ENCODE measurements at places on chromosomes 1 and 21. TPM values are rescaled to one million over a fixed set of nuclear protein-coding genes. Genes with fewer than 3 reads are reported as not detected.

GRCh38 chr1:89833183-89834082 lies 12.6 kb downstream of the LRRC8D start:
- H3K4me1 ChIP-seq: no peaks in the 10 kb centered on the region
- H3K27ac ChIP-seq: no peak overlapping the region
- no peak for DNase-seq

- H3K27me3 ChIP-seq: no peaks in the 10 kb centered on the region
- H3K4me3 ChIP-seq: no peak overlapping the region
- no peak overlapping the region for H3K27ac ChIP-seq
- H3K4me1 ChIP-seq: no peaks in the 10 kb centered on the region
- H3K36me3 ChIP-seq: no peaks in the 10 kb centered on the region
- no peak for DNase-seq
These were observed 15.5 kb downstream of the TRIM33 start for GRCh38 chr1:114495486-114495885.

Gene DCST2
- 0.17 TPM for total RNA-seq

Gene IL19
- not detected for total RNA-seq

- no peaks in the 10 kb centered on the region for H3K27me3 ChIP-seq
- no peaks in the 10 kb centered on the region for H3K36me3 ChIP-seq
- peak overlapping the region; percentile 7 for H3K4me3 ChIP-seq
- DNase-seq: no peak
- H3K4me1 ChIP-seq: no peaks in the 10 kb centered on the region
These were observed 970.7 kb downstream of the KCNT2 start for GRCh38 chr1:195637539-195637938.

Gene SPRR5
- not detected for total RNA-seq

Gene FBLIM1
- total RNA-seq: 17.3 TPM

- no peak overlapping the region for H3K4me3 ChIP-seq
- H3K27me3 ChIP-seq: no peaks in the 10 kb centered on the region
- H3K4me1 ChIP-seq: peaks cover 9% of the 10 kb centered on the region
- DNase-seq: peak; percentile 92
These were observed 13.1 kb downstream of the S100A10 start for GRCh38 chr1:151980287-151981177.

Gene FAM76A
- 17.5 TPM for total RNA-seq

Gene NBPF11
- 6.9 TPM for total RNA-seq

Gene FCRL4
- not detected for total RNA-seq

DNA sequence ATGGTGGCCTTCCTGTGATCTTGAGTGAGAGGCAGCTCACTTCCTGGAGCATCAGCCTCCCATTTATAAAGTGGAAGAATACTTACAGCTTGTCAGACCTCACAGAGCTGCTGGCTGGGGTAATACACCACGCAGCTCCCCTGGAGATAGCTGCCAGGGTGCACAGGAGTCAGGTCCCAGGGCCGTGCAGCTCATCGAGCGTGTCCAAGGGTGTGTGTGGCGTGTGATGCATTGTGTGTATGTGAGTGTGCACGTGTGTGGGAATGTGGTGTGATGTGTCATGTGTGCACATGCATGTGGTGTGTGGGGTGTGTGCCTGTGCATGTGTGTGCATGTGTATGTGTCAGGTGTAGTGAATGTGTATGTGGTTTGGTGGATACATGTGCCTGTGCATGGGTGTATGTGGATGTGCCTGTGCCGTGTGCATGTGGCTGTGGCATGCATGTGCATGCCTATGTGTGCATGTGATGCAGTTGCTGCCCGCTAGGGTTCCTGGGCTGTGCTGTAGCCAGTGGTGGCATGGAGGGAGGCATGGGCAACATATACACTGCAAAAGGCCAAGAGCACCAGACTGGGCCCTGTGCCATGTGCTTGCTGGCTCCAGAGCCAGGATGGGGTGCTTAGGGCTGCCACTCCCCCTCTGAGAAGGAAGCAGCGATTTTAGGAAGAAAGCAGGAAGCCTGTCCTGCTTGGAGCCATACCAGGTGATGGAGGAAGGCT lies 24.6 kb downstream of the WNT3A start:
- H3K4me3 ChIP-seq: no peak overlapping the region
- no peak for DNase-seq
- no peaks in the 10 kb centered on the region for H3K36me3 ChIP-seq
- no peaks in the 10 kb centered on the region for H3K4me1 ChIP-seq

Gene LRRC38
- total RNA-seq: not detected

GRCh38 chr1:51569284-51570062 lies 47.4 kb upstream of the OSBPL9 start:
- H3K27ac ChIP-seq: no peak overlapping the region
- H3K4me1 ChIP-seq: peaks cover 5% of the 10 kb centered on the region
- no peaks in the 10 kb centered on the region for H3K36me3 ChIP-seq

- H3K27me3 ChIP-seq: no peaks in the 10 kb centered on the region
- H3K4me3 ChIP-seq: no peak overlapping the region
- no peaks in the 10 kb centered on the region for H3K36me3 ChIP-seq
- H3K27ac ChIP-seq: peak overlapping the region; percentile 60
These were observed 112.3 kb downstream of the TSEN15 start for GRCh38 chr1:184163674-184164465.

Gene PRELP
- 4.9 TPM for total RNA-seq

GRCh38 chr1:228093050-228093906 lies 9.8 kb downstream of the C1orf35 start:
- peaks cover 13% of the 10 kb centered on the region for H3K4me1 ChIP-seq
- peaks cover 37% of the 10 kb centered on the region for H3K36me3 ChIP-seq
- H3K4me3 ChIP-seq: no peak overlapping the region
- no peak overlapping the region for H3K27ac ChIP-seq
- no peaks in the 10 kb centered on the region for H3K27me3 ChIP-seq
- DNase-seq: no peak

- no peak overlapping the region for H3K4me3 ChIP-seq
- no peaks in the 10 kb centered on the region for H3K27me3 ChIP-seq
- H3K36me3 ChIP-seq: no peaks in the 10 kb centered on the region
- H3K4me1 ChIP-seq: no peaks in the 10 kb centered on the region
These were observed 998.6 kb downstream of the TTLL7 start for GRCh38 chr1:83000286-83000685.

Gene FCER1A
- not detected for total RNA-seq

GRCh38 chr1:45686015-45686287 lies 382 bp downstream of the GPBP1L1 start:
- peaks cover 4% of the 10 kb centered on the region for H3K4me1 ChIP-seq
- H3K36me3 ChIP-seq: no peaks in the 10 kb centered on the region

DNA sequence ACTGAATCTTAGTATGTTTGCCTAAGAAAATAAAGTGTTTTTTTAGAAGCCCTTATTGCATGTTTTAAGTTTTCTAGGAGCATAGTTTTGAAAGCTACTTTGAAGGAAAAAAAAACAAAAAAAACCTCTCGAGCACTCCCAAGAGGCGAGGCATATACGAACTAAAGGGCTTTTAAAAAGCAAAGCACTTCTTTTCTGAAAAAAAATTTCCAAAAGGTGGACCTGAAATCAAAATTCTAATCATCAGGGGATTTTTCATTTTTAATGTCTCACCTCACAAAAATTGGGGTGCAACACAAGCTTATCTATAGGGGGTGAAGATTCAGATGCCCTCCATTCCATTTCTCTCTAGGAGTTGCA lies 594 bp downstream of the GLMN start:
- H3K27ac ChIP-seq: peak overlapping the region; percentile 94
- H3K4me1 ChIP-seq: no peaks in the 10 kb centered on the region
- H3K27me3 ChIP-seq: no peaks in the 10 kb centered on the region

DNA sequence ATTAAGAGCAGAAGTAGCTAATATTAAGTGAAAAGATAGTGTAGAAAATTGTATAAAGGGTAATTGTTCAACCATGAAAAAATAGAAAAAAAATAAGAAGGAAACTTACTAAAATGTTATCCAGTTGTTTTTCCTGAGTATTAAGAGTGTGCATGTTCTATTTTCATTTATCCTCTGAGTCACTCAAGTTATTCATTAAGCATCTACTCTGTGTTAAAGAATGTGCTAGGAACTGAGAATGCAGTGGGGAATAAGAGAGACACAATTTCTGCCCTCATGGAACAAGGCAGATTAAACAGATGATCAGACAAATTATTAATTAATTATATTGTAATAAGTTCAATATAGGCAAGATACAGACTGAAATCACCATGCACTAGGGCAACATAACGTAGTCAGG lies 10.8 kb upstream of the PIGK start:
- DNase-seq: no peak
- H3K4me1 ChIP-seq: no peaks in the 10 kb centered on the region
- no peak overlapping the region for H3K4me3 ChIP-seq
- H3K27me3 ChIP-seq: no peaks in the 10 kb centered on the region
- no peak overlapping the region for H3K27ac ChIP-seq
- no peaks in the 10 kb centered on the region for H3K36me3 ChIP-seq

- no peak for DNase-seq
- no peaks in the 10 kb centered on the region for H3K4me1 ChIP-seq
- no peaks in the 10 kb centered on the region for H3K27me3 ChIP-seq
- H3K4me3 ChIP-seq: no peak overlapping the region
- H3K27ac ChIP-seq: no peak overlapping the region
These were observed 46.1 kb upstream of the TARS2 start for GRCh38 chr1:150441121-150441520.

Gene RPTN
- total RNA-seq: not detected

DNA sequence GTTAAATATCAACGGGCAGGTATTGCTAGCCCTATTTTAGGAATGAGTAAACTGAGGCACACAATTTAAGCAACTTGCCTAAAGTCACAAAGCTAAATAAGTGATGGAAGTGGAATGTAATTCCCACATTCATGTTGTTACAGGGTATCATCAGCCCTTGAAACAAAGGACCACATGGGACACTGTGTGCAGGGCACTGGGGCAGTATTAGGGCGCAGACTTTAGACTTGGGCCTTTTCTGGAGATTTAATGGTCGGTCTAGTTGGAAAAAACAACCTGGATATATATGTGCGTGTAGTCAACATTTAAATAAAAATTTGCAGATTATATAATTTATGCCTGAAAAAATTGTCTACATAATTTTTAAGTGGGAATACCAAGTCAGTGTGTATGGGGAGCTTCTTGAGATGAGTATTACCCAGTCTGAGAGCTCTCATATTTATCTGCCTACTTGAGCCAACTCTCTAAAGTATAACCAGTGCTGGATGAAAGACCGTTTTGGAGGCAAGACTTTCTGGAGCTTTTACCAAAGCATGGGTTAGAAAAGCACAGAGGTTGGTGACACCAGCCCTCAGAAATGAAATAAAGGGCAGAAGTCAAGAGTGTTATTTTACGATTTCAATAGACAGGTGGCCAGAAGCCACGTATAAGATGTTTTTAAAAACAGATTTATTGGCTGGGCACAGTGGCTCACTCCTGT lies 1.6 kb downstream of the KDM1A start:
- no peak overlapping the region for H3K27ac ChIP-seq
- peak; percentile 23 for DNase-seq
- no peaks in the 10 kb centered on the region for H3K27me3 ChIP-seq
- no peaks in the 10 kb centered on the region for H3K4me1 ChIP-seq
- H3K36me3 ChIP-seq: no peaks in the 10 kb centered on the region
- H3K4me3 ChIP-seq: peak overlapping the region; percentile 68

DNA sequence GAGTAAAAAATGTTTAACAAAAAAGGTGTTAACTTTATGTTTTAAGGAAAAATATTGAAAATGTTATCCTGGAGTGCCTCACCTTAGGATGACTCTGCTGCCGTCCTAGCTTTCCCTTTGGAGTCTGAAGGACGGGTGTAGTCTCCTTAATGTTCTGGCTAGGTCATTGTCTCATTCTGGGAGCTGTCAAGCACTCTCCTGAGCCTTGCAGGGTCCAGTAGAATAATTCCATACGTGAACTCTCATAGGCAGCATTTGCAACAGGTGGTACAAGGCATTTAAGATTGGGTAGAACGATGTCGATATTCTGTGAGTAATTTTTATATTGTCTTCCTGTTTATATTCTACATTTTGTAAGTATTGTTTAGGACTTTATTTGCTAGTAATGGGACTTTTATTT lies 283.6 kb upstream of the C1orf105 start:
- H3K27me3 ChIP-seq: no peaks in the 10 kb centered on the region
- H3K4me3 ChIP-seq: no peak overlapping the region
- peaks cover 3% of the 10 kb centered on the region for H3K36me3 ChIP-seq
- H3K4me1 ChIP-seq: peaks cover 6% of the 10 kb centered on the region

GRCh38 chr21:15051644-15052458 lies 12.9 kb downstream of the NRIP1 start:
- H3K4me1 ChIP-seq: no peaks in the 10 kb centered on the region
- no peak overlapping the region for H3K27ac ChIP-seq
- DNase-seq: peak; percentile 66
- no peaks in the 10 kb centered on the region for H3K36me3 ChIP-seq
- no peak overlapping the region for H3K4me3 ChIP-seq
- H3K27me3 ChIP-seq: no peaks in the 10 kb centered on the region

GRCh38 chr1:13708380-13708982 lies 8.5 kb downstream of the PRDM2 start:
- no peaks in the 10 kb centered on the region for H3K27me3 ChIP-seq
- no peaks in the 10 kb centered on the region for H3K36me3 ChIP-seq
- no peak overlapping the region for H3K27ac ChIP-seq
- H3K4me1 ChIP-seq: no peaks in the 10 kb centered on the region
- no peak overlapping the region for H3K4me3 ChIP-seq

DNA sequence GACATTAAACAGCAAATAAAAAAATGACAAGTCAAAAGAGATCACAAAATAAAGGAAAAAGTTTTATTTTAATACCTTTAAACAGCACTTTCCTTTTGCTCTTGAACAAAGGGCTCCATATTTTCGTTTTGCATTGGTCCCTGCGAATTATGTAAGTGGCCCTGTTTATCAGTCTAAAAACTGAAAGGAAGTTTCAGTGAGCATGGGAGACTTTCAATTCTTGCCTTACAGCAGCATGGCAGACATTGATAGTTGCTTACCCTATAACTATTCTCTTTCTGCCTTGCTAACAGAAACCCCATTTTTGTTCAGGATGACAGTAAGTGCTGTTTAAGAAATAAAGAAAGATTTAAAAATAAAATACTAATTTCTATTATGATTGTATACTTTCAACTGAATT lies 5.2 kb upstream of the SH3GLB1 start:
- H3K4me1 ChIP-seq: no peaks in the 10 kb centered on the region
- no peak overlapping the region for H3K27ac ChIP-seq
- H3K27me3 ChIP-seq: no peaks in the 10 kb centered on the region
- H3K4me3 ChIP-seq: no peak overlapping the region
- H3K36me3 ChIP-seq: no peaks in the 10 kb centered on the region
- no peak for DNase-seq

DNA sequence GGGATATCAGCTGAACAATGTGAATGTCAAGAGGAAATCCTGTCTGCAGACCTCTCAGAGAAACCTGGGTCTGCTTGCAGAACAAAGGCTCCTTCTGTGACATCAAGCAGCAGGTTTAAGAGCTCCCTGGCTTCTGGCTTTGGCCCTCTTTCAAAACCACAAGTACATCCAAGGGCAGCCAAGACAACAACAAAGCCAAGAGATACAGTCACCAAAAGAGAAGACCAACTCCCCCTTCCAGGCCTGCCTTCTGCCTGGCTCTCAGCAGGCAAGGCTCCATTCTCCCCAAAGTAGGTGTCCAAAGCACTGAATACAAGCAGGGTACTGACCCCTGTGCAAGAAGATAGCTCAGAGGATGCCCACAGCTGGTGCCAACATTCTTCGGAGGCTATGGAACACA lies 11.5 kb downstream of the BCAR3 start:
- no peaks in the 10 kb centered on the region for H3K27me3 ChIP-seq
- no peak overlapping the region for H3K27ac ChIP-seq
- peaks cover 36% of the 10 kb centered on the region for H3K4me1 ChIP-seq
- H3K36me3 ChIP-seq: peaks cover 12% of the 10 kb centered on the region
- no peak overlapping the region for H3K4me3 ChIP-seq

Gene HMGB4
- not detected for total RNA-seq

GRCh38 chr1:109357616-109358015 lies 40.1 kb downstream of the SORT1 start:
- peak; percentile 33 for DNase-seq
- no peak overlapping the region for H3K27ac ChIP-seq

All from fibroblast of lung (primary cell).